ENCODE measurements at places on chromosomes 13 and 19.

GRCh38 chr13:90156390-90156789 is 1191.1 kb upstream of the MIR17HG start:
- no peak for DNase-seq

GRCh38 chr19:4186087-4186993 is 3.9 kb downstream of the ANKRD24 start:
- DNase-seq: peak; percentile 78

GRCh38 chr13:77338329-77338728 is 11.4 kb upstream of the MYCBP2 start:
- no peak for DNase-seq

GRCh38 chr19:53882391-53883050 is 524 bp downstream of the PRKCG start:
- no peak for DNase-seq

DNA sequence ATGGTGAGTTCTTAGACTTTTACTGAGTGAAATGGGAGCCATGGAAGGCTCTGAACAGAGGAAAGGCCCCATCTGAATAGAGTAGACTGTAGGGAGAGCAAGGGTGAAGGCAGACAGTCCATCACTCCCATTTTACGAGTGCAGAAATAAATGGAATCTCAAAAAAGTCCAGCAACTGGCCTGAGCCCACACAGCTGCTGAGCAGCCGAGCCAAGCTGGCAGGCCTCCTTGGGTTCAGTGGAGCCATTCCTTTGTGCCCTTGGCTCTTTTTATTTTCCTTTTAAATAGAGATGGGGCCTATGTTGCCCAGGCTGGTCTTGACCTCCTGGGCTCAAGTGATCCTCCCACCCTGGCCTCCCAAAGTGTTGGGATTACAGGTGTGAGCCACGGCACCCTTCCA is 1.0 kb upstream of the MYH14 start:
- no peak for DNase-seq

- DNase-seq: no peak
Measured at GRCh38 chr13:106099765-106100164, 435.7 kb downstream of the EFNB2 start.

DNA sequence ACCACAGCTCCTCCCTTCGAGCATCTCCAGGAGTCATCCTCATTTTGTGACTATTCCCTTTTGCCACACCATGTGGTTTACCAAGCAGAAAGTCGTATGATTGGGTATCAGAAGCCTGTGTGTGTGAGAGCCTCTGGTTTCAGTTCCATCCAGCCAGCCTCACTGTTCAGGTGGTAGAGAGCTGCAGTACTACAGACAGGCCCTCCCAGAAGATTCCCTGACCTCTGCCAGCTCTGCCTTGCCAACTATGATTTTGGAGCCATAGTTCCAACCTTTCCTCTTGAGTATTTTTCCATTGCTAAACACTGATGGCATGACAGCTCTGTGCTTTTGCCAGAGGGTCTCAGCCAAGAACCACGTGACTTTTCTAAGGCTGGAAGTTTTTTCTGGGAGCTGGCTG is 82.5 kb downstream of the DHRS12 start:
- DNase-seq: no peak

DNA sequence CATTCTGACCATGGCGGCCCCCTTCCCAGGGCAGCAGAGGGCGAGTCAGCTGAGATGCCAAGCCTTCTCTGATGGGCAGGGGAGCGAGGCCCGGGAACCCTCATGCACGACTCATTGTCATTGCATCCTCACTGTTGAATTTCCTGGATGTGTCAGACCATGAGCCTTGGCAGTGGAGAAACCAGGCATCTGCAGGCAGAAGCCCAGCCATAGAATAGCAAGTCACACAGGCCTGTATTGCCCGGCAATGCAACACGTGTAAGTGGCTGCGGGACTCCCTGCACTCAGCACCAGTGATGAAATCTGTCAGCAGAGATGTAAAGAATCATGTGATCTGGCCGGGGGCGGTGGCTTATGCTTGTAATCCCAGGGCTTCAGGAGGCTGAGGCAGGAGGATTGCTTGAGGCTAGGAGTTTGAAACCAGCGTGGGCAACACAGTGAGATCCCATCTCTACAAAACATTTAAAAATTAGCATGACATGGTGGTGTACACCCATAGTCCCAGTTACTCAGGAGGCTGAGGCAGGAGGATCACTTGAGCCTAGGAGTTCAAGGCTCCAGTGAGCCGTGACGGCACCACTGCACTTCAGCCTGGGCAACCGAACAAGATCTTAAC is 199.7 kb downstream of the KATNAL1 start:
- DNase-seq: peak; percentile 72

DNA sequence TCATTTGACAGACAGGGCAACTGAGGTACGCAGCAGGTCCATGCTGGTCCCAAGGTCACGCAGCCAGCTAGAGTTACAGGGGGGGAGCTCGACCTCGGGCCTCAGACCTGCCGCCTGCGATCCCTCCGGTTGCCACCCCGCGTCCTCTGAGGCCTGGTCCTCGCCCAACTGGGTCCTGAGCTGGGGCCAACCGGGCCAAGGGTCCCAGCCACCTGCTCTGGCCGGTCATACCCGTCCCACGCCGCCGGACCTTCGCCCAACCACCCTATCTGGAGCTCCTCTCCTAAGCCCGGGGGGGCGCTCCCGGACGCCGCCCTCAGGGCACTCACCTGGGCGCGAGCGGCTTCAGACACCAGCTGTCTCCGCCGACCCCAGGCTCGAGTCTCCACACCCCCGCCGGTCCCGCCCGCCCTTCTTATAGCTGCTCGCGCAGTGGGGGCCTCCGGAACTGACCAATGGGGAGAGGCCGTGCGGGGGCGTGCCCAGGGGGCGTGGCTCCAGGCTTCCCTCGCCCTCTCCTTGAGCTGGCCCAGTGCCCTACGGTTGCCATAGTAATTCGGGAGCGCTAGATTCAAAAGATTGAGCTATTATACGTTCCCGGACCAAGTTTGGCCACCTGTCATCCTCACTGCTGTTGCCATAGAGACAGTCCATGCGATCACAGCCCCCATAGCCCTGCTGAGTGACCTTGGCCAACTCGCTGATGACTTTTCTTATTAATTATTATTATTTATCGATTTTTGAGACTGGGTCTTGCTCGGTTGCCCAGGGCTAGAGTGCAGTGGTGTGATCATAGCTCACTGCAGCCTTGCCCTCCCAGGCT is at the start of gene PLIN5:
Gene PLIN5, minus strand, starts transcription at position 389 of the 823 bp plus-strand sequence. CDS start 1,150 bp downstream, outside the sequence.
- peak; percentile 65 for DNase-seq

- DNase-seq: peak; percentile 8
Measured at GRCh38 chr13:65540175-65540574, 1690.0 kb downstream of the PCDH9 start.

- peak; percentile 53 for DNase-seq
Measured at GRCh38 chr13:27792393-27793218, at the start of gene GSX1. Gene GSX1 (plus strand): TSS chr13:27792483. CDS start chr13:27792691, 208 bp downstream.

GRCh38 chr19:49366110-49366509 is 2.4 kb downstream of the DKKL1 start:
- DNase-seq: no peak

DNA sequence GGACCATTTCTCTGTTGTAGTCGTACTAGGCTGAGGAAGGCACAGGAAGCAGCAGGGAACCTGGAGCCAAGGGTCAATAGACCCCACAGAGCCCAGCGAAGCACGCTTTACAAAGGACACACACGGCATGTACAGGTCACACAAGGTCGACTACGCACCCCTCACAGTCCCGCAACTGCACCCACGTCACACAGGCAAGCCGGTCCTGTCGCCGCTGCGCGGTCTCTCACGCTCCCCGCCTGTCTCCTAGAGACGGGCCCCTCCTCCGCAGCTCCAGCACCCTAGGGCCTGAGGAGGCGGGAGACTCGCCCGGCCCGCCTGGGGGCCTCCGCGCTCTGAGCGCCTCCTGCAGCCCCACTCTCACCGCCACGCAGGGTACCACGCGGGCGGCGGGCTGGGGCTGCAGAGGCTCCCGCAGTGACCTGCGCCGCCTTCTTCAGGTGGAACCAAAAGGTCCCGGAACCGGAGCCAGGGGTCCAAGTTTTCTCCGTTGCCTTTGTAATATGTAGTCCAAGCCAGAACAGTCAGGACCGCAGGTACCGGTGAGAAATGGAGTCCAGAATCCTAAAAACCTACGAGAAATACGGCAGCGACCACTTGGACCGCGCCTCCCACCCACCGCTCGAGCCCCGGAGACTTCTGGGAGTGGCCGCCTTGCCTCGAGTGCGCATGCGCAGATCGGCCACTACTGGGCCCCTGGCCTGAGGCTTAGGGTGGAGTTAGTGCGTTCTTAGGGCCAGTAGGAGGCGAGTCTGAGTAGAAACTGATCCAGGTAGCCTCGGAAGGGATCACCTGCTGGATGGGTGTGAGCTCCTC is at the start of gene ZNF607:
Gene ZNF607, minus strand, starts transcription at position 651 of the 816 bp plus-strand sequence. CDS start 8,143 bp downstream, outside the sequence.
- peak; percentile 90 for DNase-seq

DNA sequence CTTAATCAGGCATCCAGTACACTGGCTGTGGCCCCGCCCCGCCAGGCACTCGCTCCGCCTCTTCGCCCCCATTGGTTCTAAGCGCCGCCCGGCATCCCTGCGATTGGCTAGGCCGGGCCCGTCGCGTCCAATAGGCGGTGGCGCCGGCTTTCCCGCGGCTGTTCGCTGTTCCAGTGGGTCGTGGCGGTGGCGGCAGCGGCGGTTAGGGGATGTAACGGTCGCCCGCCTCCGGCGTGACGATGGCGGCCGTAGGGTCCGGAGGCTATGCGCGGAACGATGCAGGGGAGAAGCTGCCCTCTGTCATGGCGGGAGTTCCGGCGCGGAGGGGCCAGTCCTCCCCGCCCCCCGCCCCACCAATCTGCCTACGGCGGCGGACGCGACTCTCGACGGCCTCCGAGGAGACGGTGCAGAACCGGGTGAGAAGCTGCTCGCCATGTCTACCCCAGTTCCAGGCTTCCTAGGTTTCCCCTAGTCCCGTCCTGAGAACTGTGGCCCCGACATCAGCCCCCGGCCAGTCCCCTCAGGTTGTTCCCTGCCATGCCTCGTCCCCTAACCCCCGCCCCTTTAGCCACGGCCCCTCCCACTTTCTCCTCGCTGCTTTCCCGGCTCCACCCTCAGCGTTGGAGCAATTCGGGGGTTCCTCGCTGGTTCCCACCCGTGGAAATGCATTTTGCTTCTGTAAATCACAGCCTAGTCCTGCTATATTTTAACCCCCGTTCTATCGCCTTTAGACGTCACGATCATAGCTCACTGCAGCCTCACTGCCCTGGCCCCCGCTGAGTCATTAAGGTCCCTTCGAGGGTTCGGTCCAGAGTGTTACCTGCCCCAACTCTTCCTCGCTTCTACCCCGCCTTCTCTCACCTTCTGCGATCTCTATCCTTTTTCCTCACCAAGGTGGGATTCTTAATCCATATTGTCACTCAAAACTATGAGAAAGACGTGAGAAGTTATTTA is at the start of gene WDR62:
Gene WDR62, plus strand, starts transcription at position 165 of the 954 bp plus-strand sequence. Its CDS starts 75 bp downstream, at position 240.
- DNase-seq: peak; percentile 93

DNA sequence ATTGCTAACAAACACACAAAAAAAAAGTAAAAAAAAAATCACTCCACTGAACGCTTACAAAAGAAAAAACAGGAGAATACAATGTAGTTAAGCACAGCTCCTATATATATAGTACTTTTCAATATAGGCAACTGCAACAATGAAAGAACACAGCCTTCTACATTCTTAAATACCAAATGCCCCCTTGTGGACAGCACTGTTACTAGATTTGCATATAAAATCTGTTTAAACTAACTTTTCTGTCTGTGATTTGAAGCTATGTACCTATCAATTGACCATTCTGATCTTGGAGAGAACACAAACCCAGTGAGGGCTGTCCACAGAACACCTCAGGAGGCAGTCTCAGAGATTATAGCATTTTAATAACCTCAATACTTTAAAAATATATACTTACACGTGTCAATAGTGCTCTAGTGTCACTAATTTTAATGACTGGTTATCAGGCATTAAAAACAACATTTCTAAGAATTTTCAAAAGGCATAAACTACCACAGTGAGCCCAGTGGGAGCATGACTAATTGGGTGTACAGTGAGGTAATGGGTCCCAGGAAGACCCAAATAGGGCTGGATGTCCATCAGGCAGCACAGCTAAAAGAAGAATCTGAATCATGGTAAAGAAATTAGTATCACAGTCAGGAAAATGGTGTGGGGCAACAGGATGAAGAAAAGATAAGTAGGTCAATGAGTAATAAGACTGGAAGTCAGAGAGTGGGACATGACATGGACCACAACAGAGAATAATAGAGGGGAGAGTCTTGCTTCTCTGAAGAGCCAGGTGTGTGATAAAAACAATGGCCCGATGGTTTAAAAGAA is 22.2 kb downstream of the CCDC169 start:
- peak; percentile 75 for DNase-seq

DNA sequence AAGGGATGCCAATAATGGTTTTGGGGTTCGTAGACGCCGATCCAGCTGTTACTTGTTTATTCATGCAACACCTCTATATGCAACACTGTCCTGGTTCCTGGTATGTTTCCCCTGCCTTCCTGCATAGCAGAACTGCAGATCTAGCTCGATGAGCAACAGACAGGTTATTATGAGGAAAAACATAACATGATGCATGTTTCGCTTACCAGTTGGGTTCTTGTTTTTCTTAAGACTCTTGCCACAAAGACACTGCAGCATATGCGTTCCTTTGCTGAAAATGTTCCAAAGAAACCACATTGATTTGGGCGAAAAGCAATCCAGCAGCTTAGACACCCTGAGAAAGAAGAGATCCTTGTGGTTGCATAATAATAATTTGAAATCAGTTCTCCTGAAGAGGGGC is 583 bp downstream of the FGF14 start:
- no peak for DNase-seq

DNA sequence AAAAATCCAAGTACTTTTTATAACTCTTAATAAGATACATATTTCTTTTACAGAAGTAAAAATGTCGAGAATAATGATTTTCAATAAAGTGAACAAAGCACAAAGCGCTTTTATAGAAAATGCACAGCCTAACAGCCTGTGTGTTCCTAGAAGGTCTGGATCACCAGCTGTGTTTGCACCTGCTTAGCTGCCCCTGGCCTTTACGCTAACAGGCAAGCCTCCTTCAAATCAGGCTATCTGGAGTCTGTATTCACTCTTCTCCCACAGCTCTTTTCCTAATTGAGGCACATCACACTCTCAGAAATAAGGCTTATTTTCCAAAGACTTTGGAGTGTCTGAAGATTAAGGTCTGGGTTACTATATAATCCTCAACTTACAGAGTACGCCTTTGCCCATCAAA is 183.1 kb downstream of the LHFPL6 start:
- DNase-seq: no peak

GRCh38 chr19:48085076-48085475 is 25.5 kb downstream of the PLA2G4C start:
- no peak for DNase-seq

- peak; percentile 99 for DNase-seq
Measured at GRCh38 chr19:2543463-2544442, 67.8 kb downstream of the GADD45B start.

GRCh38 chr19:42122691-42123607 is 9.3 kb downstream of the POU2F2 start:
- DNase-seq: peak; percentile 57

GRCh38 chr19:21564406-21564805 is 59.0 kb downstream of the ZNF429 start:
- no peak for DNase-seq

- peak; percentile 16 for DNase-seq
Measured at GRCh38 chr13:95457294-95457693, 95.2 kb upstream of the CLDN10 start.

GRCh38 chr19:38250821-38251563 is 5.2 kb downstream of the PPP1R14A start:
- DNase-seq: no peak

Measured in ELR (cell line).